ENCODE measurements at places on chromosomes 4 and X.

- no peak for DNase-seq
Measured at GRCh38 chr4:2712261-2712842, 43.8 kb downstream of the TNIP2 start.

DNA sequence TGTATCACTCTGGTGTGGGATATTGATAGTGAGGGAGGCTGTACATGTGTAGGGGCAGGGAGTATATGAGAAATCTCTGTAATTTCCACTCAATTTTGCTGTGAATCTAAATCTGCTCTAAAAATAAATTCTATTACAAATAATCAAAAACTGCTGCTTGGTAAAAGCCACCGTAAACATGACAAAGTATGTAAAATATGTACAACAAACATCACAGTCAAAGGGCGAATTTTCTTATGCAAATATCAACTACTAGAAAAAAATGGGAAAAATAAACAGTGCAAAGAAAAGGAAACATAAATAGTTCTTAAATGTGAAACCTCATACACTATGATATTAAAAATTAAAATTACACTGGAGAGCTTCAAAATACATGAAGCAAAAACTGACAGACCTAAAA is 105.1 kb upstream of the DCLK2 start:
- DNase-seq, result no peak

DNA sequence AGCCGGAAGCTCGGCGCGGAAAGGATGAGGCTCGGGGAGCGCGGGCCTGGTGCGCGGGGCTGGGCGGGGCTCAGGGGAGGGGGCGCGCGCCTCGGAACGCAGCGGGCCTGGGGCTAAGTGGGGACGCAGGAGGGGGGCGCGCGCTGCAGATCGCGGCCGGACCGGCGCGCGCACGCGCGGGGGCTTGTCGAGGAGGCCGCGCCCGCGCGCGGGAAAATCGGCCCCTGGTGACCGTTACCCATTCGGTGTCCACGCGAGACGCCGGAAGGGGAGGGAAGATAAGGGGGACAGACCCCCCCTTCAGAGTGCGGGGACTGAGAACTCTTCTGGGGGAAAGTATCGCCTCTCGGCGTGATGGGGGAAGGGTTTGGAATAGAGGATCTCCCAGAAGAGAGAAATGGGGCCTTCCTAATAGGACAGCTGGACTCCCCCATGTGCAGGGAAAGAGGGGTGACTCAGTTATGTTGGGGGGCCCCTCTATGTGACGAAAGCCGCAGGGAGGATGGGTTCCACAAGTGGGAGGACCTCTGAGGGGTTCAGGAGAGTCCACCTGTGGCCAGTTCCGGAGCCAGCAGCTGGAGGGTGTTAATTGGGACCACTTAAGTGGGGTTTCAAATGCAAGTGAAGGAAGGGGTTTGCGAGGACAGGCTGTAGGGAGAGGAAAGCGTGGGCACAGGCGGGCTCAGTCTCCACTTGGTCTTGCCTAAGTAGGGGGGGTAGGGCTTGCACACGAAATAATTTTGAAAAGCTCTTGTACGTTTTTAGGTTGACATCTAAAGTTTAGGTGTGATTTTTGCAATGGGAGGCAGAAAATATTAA is 584 bp downstream of the SUV39H1 start:
- peak; percentile 20 for DNase-seq

DNA sequence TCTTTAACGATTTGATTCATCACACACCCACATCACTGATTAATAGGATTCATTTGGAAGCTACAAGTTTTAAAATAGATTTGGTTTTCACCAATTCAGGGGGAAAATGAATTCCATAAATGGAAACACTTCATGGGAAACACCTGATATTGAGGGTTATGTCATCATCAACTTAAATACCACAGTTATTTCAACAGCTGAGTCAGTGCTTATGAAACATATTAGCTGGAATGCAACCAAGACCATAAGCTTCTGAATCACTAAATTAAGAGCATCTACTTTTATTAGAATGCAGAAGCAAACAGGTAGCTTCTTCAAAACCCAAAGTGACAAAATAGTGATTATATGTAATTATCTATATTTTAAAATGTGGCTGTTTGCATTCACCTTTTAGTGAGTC is 207.8 kb upstream of the DCAF8L1 start:
- DNase-seq, result no peak

DNA sequence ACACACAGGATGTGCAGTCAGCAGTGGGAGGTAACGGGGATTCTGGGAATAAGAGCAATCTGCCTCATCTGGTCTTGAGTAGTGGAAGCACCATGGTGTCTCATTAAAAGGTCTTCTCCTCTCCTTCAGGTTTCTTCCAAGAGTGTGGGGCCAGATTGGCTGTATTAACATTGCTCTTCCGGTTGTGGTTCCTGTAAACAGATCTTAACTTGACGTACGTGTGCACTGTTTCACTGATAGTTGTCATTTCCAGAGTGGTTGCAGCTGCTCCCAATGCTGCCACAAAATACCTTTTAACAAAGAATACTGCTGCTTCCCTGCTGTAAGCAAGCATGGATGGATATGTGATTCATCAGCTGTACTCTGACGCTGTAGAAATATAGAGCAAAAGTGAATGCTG is 1443.4 kb upstream of the TENM3 start:
- DNase-seq, result no peak

DNA sequence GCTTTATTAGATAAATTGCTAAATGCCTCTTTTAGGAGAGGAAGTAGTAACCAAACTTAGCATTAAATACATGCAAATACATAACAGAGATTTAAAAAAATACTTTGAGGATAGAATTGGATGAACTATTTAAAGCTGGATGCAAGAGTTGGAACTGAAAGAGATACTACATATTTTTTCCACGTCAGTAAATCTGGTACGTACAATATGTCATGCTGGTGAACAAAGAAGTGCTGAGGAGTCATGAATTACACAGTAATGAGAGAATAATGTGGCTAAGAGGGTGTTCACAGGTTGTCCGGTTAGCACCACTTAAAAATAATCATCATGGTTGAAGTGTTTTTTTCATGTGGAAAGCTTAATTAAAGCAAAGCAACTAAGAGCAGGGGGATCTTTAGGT is 184.1 kb upstream of the FRMPD4 start:
- no peak for DNase-seq

GRCh38 chrX:134552351-134552750 is 92.4 kb downstream of the HPRT1 start:
- no peak for DNase-seq

- no peak for DNase-seq
Measured at GRCh38 chr4:55010550-55010949, 114.8 kb downstream of the KDR start.

GRCh38 chr4:13340672-13341071 is 143.5 kb downstream of the RAB28 start:
- no peak for DNase-seq

DNA sequence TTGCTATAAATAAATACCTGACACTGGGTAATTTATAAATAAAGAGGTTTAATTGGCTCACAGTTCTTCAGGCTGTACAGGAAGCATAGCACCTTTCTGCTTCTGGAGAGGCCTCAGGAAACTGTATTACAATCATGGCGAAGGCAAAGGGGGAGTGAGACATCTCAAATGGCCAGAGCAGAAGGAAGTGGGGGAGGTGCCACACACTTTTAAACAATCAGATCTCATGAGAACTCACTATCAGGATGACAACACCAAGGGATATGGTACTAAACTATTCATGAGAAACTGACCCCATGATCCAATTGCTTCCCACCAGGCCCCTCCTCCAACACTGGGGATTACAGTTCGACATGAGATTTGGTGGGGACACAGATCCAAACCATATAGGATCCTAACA is 11.7 kb upstream of the TCEAL9 start:
- no peak for DNase-seq

Measured in CD4-positive, CD25-positive, alpha-beta regulatory T cell (primary cell).